Brain (organoid and tissue), 16 donors: ENCODE measurements at places on chromosomes 4 and X.

GRCh38 chr4:56681158-56681852, at the start of gene HOPX:
HOPX (minus strand) TSS chr4:56681296; CDS start chr4:56657816, 23,480 bp downstream.
- peak; percentile 54 for DNase-seq

DNA sequence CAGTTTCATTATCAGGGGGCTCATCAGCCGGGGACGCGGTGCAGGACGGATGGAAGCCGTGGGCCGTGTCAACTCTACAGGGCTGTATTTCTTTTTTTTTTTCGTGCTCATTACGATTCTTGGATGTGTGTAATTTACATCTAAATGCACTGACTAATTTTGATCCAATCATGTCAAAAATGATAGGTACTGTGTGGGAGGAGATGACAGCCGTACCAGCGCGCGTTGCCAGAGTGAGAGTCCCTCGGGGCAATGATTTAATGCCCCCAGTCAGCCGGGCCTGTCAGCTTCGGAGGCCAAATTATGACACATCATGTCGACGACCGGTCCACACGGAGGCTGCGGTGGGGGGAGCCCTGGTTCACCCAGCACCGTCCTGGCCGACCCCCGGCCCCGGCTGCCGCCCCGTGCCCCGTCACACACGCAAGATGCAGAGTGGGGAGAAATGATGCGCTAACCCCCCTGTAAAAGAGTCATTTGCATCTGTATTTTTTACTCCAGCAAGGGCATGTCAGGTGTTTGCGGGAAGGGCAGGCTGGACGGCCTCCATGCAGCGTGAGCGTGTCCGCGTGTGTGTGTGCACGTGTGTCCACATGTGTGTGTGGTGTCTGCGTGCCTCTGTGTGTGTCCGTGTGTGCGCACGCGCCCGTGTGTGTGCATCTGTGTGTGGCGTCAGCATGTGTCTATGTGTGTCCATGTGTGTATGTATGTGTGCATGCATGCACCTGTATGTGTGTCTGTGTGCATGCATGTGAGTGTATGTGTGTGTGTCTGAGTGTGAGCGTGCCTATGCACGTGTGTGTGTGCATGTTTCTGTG, 74.3 kb upstream of the PPP2R3B start:
- DNase-seq: no peak

DNA sequence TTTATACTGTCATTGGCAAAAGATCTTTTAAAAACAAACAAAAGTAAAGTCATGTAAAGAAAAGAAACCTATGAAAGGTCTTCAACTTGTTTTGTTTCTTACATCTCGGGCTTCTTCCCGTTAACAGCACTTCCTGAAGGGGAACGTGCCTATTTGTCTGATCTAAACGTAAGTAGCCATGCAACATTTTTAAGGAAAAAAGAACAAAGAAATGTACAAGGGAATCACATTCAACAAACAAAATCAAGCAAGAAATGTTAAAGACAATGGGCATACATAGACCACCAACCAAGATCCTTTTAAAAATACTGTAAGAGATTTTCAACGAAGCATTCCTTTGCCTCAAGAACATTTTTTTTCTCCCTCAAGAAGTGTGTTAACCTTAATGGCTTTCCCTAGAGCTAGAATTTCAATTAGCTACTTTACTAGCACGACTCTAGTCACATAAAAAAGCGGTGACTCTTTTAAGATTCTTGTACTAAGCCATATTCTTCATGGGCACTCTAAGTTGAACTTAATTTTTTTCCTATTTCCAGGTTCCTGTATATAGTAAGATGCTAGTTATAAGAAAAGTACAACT, 112.0 kb upstream of the TTC29 start:
- DNase-seq: no peak

- peak; percentile 94 for DNase-seq
These were observed 53.7 kb downstream of the GPM6A start for GRCh38 chr4:175758050-175759024.

GRCh38 chr4:126264839-126265238, 950.1 kb downstream of the FAT4 start:
- no peak for DNase-seq
